Spinal cord (tissue), 10 donors: ENCODE measurements at places on chromosomes 5 and 9. TPM values are rescaled to one million over a fixed set of nuclear protein-coding genes. Genes with fewer than 3 reads are reported as not detected.

Gene EXOC3
- 68.6 TPM for polyA plus RNA-seq

Gene ADAMTS13
- polyA plus RNA-seq = 13.4 TPM

Gene SPINK6
- polyA plus RNA-seq = not detected

Gene MLANA
- 0.49 TPM for polyA plus RNA-seq

Gene PAPPA
- polyA plus RNA-seq = 4.8 TPM

- H3K27me3 ChIP-seq = no peaks in the 10 kb centered on the region
- no peak for DNase-seq
- H3K4me3 ChIP-seq = no peak overlapping the region
Observed at GRCh38 chr5:66647146-66647856, 51.1 kb downstream of the MAST4 start.

DNA sequence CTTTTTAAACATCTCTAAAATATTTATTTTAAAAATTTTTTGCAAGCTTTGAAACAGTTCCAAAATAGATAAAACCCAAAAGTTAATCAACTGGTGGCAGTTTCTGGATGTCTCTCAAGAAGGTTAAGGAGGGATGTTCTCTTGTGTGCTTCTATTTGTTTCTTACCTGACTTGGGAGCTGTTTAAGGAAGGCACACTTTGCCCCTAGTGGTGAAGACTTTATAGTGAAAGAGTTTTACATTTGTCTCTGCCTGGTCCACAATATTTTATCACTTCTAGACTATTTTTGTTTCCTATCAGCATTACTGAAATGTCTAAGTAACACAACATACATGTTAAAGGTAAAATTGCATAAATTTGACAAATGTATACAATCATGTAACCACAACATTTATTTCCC lies 552.8 kb downstream of the SEMA5A start:
- no peak overlapping the region for H3K27ac ChIP-seq
- H3K36me3 ChIP-seq = no peaks in the 10 kb centered on the region
- no peak for DNase-seq
- H3K27me3 ChIP-seq = no peaks in the 10 kb centered on the region
- no peaks in the 10 kb centered on the region for H3K4me1 ChIP-seq
- H3K4me3 ChIP-seq = no peak overlapping the region

- no peak overlapping the region for H3K27ac ChIP-seq
- no peak overlapping the region for H3K4me3 ChIP-seq
- DNase-seq = no peak
- H3K4me1 ChIP-seq = no peaks in the 10 kb centered on the region
- no peaks in the 10 kb centered on the region for H3K36me3 ChIP-seq
Observed at GRCh38 chr9:72996684-72997314, 43.9 kb upstream of the ALDH1A1 start.

DNA sequence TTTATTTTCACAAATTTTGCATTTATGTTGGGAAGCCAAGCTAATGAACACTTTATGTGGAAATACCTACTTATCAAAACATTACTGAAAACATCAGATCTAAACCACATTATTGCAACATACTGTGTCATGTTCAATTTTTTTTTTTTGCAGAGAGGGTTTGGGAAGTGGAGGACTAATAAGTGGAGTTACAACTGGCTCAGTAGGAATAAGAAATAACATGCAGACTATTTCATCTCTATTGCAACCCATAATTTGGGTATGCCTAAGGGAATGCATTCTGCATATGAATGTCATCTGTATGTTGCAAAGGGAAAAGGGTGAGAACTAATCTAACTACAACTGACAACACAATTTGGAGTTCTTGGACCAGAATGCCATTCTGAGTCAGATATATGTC lies 41.8 kb downstream of the APC start:
- peaks cover 25% of the 10 kb centered on the region for H3K36me3 ChIP-seq
- H3K27ac ChIP-seq = no peak overlapping the region
- no peaks in the 10 kb centered on the region for H3K4me1 ChIP-seq
- H3K27me3 ChIP-seq = no peaks in the 10 kb centered on the region
- no peak overlapping the region for H3K4me3 ChIP-seq

- H3K27ac ChIP-seq = no peak overlapping the region
- no peak overlapping the region for H3K4me3 ChIP-seq
- H3K36me3 ChIP-seq = no peaks in the 10 kb centered on the region
- DNase-seq = no peak
- H3K27me3 ChIP-seq = no peaks in the 10 kb centered on the region
- no peaks in the 10 kb centered on the region for H3K4me1 ChIP-seq
Observed at GRCh38 chr5:158384535-158385481, 525.9 kb upstream of the CLINT1 start.

DNA sequence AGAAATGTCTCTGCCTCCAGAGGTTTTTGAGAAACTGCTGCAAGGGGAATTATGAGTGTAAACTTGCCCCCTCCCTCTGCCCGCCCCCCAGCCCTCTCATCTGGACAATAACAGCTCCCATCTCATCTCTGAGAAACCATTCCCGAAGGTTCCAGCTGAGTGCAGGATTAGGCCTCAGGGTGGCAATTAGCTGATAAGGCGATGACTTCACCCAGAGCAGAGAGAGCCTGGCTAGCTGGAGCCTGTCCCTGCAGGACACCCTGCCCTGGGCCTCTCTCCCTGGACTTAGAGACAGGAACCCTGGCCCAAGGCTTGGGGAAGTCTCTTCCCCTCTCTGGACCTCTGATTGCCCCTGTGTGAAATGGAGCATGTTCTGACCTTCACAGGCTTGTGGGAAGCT lies 45.7 kb upstream of the HAND1 start:
- H3K4me1 ChIP-seq = peaks cover 10% of the 10 kb centered on the region
- H3K36me3 ChIP-seq = no peaks in the 10 kb centered on the region
- H3K27me3 ChIP-seq = peaks cover 19% of the 10 kb centered on the region

GRCh38 chr5:73415617-73416016 lies 33.0 kb downstream of the FOXD1 start:
- no peak overlapping the region for H3K4me3 ChIP-seq
- H3K36me3 ChIP-seq = no peaks in the 10 kb centered on the region
- H3K27ac ChIP-seq = no peak overlapping the region
- DNase-seq = no peak

DNA sequence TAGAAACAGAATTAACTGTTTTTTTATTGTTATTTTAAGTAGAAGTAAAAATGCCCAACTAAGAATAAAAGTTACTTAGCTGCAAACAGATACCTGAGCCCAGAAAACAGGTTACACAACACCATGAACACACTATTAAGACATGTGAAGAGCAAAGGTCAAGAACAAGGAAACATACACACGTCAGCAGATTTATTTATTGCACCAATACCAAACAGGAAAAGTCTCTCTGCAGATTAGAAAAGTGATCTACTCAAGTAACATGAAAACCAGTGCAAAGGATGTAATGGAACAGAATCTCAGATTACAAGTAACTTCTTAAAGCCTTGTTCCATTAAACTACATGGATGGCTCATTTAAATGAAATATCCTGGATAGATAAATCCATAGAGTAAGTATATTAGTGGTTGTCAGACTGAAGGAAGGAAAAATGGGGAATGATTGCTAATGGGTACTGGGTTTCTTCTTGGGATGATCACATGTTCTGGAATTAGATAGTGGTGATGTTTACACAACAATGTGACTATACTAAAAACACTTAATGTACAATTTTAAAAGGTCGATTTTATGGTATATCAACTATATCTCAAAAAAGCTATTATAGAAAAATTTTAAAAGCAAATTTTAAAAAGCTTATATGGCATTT lies 6.1 kb downstream of the SAR1B start:
- H3K4me1 ChIP-seq = peaks cover under 1% of the 10 kb centered on the region

DNA sequence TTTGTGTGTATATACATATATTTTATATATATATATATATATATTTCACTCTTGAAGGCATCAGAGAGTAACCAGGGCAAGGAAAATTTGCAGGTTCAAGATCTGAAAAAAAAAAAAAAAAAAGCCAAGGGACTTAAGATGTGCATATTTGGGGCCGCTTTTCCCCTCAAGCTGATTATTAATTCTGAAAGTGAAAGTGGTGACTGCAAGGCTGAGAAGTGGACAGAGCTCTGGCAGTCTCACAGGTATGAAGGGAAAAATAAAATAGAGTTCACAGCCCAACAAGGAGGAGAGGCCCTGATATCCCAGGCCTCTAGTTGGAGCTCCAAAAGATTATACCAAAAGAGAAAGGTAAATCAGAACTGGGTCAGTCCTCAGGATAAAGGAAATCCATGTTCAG lies 234.4 kb upstream of the GAS1 start:
- no peaks in the 10 kb centered on the region for H3K4me1 ChIP-seq
- H3K27ac ChIP-seq = no peak overlapping the region
- H3K27me3 ChIP-seq = no peaks in the 10 kb centered on the region
- H3K4me3 ChIP-seq = no peak overlapping the region
- no peak for DNase-seq

DNA sequence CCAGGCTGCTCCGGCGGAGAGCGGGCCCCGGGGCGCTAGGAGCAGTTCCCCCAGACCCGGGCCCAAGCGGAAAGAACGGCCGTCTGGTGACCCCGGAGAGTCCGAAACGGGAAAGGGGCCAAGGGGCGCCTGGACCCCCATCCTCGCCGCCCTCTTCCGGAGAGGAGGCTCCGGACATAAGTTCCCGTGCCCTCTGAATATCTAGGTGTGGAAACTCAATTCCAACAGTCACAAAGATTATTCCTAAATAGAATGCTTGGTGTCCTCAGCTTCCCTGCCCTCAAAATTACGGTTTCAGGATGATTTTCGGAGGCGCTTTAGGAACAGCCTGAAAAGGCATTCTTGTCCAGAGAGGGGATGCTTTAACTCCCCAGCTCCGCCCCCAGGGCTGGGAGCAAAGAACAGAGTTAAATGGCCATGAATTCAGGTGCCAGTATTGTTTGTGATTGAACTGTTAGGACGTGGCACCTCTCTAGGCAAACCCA lies 681 bp upstream of the LHFPL2 start:
- peak overlapping the region; percentile 63 for H3K4me3 ChIP-seq
- peaks cover 23% of the 10 kb centered on the region for H3K4me1 ChIP-seq
- no peak for DNase-seq
- H3K36me3 ChIP-seq = no peaks in the 10 kb centered on the region

GRCh38 chr9:113720495-113720894 lies 155.6 kb upstream of the ZNF618 start:
- H3K27ac ChIP-seq = no peak overlapping the region
- H3K27me3 ChIP-seq = no peaks in the 10 kb centered on the region
- H3K4me1 ChIP-seq = no peaks in the 10 kb centered on the region
- no peak overlapping the region for H3K4me3 ChIP-seq
- no peak for DNase-seq
